ENCODE measurements at places on chromosomes 12 and 14. TPM values are rescaled to one million over a fixed set of nuclear protein-coding genes. Genes with fewer than 3 reads are reported as not detected.

The CCDC60 gene
- polyA plus RNA-seq, result 0.37 TPM

The PRKD1 gene
- polyA plus RNA-seq, result 5.6 TPM

The TMEM132D gene
- polyA plus RNA-seq, result 0.02 TPM

The LHX5 gene
- 0.05 TPM for polyA plus RNA-seq

The IKBIP gene
- polyA plus RNA-seq, result 28.7 TPM

The OTUB2 gene
- polyA plus RNA-seq, result 0.27 TPM

The C1RL gene
- polyA plus RNA-seq, result 54.8 TPM

The PRIMA1 gene
- 0.84 TPM for polyA plus RNA-seq

The FNTB gene
- 9.5 TPM for polyA plus RNA-seq

The LRRC43 gene
- 0.32 TPM for polyA plus RNA-seq

The FSCB gene
- polyA plus RNA-seq, result not detected

The E2F7 gene
- 0.80 TPM for polyA plus RNA-seq

The DBX2 gene
- not detected for polyA plus RNA-seq

The PTPRQ gene
- 0.05 TPM for polyA plus RNA-seq

The TGM1 gene
- polyA plus RNA-seq, result 41.0 TPM

The COX8C gene
- polyA plus RNA-seq, result not detected

The ARG2 gene
- 27.8 TPM for polyA plus RNA-seq

The KRT75 gene
- polyA plus RNA-seq, result 6.8 TPM

The TAMALIN gene
- 47.4 TPM for polyA plus RNA-seq

The CLEC1A gene
- 36.0 TPM for polyA plus RNA-seq

The DAAM1 gene
- polyA plus RNA-seq, result 8.9 TPM

The CD27 gene
- polyA plus RNA-seq, result 75.4 TPM

The REM2 gene
- 3.2 TPM for polyA plus RNA-seq

The KCNJ8 gene
- 3.5 TPM for polyA plus RNA-seq

The GPRC5D gene
- 0.05 TPM for polyA plus RNA-seq

The TTC6 gene
- 0.16 TPM for polyA plus RNA-seq

The POTEM gene
- not detected for polyA plus RNA-seq

The STAC3 gene
- polyA plus RNA-seq, result 12.3 TPM

The LPCAT3 gene
- 28.2 TPM for polyA plus RNA-seq

The TSFM gene
- 28.6 TPM for polyA plus RNA-seq

The P2RX2 gene
- 2.5 TPM for polyA plus RNA-seq

The MYRFL gene
- polyA plus RNA-seq, result 0.59 TPM

The TMEM63C gene
- polyA plus RNA-seq, result 0.64 TPM

The OR4E2 gene
- polyA plus RNA-seq, result 0.07 TPM

The LTB4R2 gene
- 6.5 TPM for polyA plus RNA-seq

The SCN8A gene
- polyA plus RNA-seq, result 0.21 TPM

The ARHGEF40 gene
- polyA plus RNA-seq, result 6.5 TPM

The MLH3 gene
- 20.5 TPM for polyA plus RNA-seq
